ENCODE measurements at places on chromosomes 5 and 9. TPM values are rescaled to one million over a fixed set of nuclear protein-coding genes. Genes with fewer than 3 reads are reported as not detected.

The MARVELD2 gene
- 29.5 TPM for total RNA-seq

- no peak for DNase-seq
Measured at GRCh38 chr5:56273376-56273955, 40.3 kb upstream of the ANKRD55 start.

GRCh38 chr5:68285851-68286611 lies 70.5 kb downstream of the PIK3R1 start:
- DNase-seq: no peak

GRCh38 chr9:17134396-17135294 lies at the start of gene CNTLN:
TSS of gene CNTLN (plus strand) at chr9:17135040. CDS start at chr9:17135066, 26 bp downstream.
- peak; percentile 95 for DNase-seq

DNA sequence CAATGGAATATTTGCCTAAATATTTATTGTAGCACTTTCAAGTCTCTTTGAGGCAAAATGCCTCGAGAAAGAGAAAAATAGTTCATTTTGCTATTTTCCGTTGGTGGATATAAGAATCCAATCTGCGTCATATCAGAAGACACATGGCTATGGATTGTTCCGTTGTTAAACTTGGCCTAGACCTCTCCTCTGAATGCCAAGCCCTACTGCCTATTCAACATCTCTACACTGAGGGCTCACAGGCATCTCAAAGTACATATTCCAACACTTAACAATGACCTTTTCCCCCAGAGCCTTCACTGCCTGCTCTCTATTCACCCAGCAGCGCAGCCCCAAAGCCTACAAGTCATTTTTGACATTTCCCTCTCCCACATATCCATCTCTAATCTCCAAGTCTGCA lies 350.1 kb downstream of the GLIS3 start:
- DNase-seq: no peak

The TTLL11 gene
- 1.9 TPM for total RNA-seq

The NUDT12 gene
- 11.3 TPM for total RNA-seq

The CRHBP gene
- not detected for total RNA-seq

GRCh38 chr9:120387257-120388002 lies 192.5 kb downstream of the CDK5RAP2 start:
- DNase-seq: no peak

- peak; percentile 15 for DNase-seq
Measured at GRCh38 chr9:126126807-126127206, 199.8 kb upstream of the MVB12B start.

DNA sequence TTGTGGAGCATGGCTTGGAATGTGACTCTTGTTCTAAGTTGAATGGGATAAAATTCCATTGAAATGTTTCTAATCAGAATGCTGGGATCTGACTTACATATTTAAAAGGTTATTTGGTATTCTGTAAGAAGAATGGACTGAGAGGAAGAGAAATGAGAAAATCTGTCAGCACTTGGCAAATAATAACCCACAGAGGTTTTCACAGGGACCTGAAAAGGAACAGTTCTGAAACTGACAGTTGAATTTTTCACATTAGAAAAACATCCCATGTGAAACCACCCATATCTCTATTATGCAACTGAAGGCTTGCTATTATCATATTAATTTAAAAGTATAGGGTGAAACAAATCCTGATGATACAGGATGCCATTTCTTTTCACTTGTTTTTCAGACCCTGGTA lies 302.7 kb downstream of the EPB41L4A start:
- DNase-seq: no peak

The PCDHB2 gene
- total RNA-seq: 26.3 TPM
